ENCODE measurements at places on chromosomes 1 and 21.

DNA sequence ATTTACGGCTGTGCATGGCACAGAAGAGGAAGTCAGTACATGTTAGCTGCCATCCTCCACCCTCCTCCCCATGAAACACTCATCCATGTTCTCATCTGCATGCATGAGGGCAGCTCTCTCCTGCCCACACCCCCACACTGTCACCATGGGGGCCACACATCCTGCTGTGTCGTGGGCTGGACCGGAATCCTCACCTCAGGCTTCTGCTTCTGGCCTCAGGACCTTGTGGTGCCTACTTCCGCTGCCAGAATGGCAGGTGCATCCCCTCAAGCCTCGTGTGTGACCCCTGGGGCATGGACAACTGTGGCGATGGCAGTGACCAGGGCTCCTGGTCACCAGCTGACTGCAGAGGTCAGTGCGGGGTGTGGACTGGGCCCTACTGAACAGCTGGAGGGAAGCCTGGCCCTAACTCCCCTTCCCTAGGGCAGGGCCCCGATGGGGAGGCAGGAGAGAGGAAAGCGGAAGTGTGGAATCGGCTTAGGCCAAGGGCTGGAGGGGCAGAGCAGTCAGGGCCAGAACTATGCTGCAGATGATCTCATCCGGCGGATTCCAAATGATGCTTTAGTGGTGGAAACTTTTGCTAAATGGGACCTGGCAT is 3.8 kb downstream of the LDLRAD2 start:
- DNase-seq = no peak

DNA sequence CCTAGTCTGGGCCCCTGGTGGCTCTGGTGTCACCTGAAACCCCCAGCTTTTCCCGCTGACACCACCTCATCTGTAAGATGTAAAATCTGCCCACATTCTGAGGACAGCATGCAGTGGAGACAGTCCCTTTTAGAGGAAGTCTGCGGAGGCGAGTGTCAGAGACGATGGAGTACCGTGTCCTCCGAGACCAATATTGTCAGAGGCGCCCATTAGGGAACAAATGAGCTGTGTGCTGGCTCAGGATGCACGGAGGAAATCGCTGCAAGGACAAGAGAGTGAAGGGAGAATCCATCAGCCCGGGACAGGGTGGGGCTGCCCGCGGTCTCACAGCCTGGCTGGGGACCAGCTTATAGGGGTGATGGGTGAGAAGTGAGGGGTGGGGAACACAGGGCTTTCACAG is 214.8 kb downstream of the MATN1 start:
- DNase-seq = no peak

DNA sequence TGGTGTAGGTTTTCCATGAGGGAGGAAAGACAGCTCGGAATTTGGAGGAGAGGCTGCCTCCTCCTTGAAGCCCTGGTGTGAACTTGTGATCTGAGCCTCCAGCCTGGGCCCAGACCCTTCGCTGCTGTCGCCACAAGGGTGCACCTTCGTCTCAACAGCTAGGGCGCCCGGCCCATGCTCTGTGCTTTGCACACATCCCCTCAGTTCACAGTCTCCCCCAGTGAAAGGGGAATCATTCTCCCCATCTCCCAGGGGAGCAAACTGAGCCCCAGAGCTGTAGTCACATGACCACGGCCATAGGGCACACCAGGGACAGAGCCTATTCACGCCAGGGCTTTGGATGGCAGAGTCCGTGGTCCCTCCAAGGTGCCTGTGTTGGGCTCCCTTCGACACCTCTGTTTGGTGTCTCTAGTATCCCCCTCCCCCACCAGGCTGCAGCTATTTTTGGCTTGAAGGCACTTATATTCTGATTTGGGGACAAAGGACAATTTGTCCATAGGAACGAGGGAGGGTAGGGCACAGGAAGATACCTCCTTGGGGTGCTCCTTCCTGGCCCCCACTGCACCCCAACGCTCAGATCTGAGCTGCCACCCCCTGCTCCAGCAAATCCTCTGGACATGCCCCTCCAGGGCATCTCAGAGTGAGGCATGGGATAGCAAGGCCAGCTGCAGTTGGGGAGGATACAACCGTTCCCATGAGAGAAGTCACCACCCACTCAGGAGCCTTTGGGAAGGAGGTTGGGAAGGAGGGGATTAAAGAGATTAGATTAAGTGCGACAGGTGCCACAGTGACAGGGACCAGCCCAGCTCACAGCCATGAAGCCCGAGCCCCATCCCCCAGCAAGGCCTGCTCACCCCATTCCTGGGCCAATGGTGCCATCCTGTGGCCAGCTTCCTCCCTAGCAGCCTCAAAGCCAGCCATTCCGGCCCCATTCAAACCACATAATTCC is 15.7 kb downstream of the MATN1 start:
- peak; percentile 63 for DNase-seq

- no peak for DNase-seq
Observed at GRCh38 chr1:236565530-236565929, 38.8 kb downstream of the HEATR1 start.

DNA sequence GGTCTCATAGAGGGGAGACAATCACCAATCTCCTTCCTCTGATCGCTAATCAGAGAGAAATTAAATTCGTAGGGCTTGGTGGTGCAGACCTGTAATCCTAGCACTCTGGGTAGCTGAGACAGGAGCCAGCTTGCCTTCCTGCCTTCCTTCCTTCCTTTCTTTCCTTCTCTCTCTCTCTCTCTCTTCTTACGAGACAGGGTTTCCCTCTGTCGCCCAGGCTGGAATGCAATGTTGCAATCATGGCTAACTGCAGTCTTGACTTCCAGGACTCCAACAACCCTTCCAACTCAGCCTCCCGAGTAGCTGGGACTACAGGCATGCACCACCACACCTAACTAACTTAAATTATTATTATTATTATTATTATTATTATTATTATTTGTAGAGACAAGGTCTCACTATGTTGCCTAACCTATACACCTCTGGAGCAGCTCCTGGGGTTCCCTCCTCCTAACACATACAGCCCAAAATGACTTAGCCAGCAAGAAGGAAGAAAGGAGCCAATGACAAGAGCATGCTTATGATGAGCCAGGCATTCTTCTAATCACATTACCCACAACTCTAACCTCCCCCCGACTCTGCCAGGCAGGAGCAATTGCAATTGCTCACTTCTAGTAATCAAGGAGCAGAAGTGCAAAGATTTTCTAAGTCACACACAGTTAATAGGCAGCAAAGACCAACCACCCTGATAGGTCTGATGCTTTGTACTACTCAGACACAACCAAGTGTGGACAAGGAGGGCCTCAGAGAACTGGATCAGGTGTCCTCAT is 105.4 kb upstream of the F3 start:
- no peak for DNase-seq

- no peak for DNase-seq
Observed at GRCh38 chr1:66494482-66494881, 39.5 kb upstream of the SGIP1 start.

GRCh38 chr1:41053316-41053715 is 31.8 kb upstream of the SLFNL1 start:
- no peak for DNase-seq

DNA sequence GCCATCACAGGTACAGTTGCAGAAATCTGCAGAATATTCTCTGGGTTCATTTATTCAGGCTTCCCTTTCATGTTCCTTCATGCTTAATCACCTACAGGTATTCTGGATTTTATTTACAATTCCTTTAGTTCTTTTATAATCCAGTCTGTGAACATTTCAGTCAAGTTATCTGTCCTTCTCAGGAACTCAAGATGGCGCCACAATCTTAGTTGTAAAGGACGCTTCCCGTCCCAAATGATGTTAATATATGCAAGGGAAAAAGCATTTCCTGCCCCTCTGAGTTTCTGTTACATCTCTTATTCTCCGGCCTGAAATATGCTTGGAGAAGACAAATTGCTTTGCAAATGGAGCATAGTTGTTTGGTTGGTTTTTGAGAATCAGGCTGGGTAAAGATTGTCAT is 19.3 kb downstream of the F3 start:
- DNase-seq = no peak

DNA sequence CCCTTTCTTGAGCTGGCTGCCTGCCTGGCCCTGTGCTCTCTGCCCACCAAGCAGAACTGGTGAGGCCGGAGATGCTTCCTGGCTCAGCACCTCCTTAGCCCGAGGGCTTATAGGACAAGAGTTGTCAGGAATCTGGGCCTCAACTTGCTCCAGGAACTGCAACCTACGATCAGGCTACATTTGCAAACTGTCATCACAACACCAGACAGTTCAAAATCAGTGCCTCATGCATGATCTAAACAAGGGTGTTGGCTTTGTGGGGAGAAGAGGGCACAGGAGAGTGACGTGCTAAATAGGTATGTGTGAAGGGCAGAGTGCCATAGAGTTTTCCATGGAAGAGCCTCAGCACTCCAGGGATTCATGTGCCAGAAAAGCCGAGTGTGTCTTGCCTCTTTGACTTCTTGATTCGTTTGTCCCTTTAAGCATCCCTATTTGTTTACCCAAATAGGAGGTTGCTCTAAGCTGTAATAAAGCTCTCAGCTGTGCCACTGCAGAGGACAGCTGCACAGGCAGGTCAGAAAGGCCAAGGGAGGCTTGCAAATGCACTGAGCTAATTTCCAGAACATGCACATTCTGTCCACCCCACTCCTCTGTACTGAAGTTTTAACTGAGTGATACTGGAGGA is 30.2 kb upstream of the NEK2 start:
- DNase-seq = no peak

GRCh38 chr1:230242326-230242725 is 175.3 kb downstream of the GALNT2 start:
- no peak for DNase-seq

DNA sequence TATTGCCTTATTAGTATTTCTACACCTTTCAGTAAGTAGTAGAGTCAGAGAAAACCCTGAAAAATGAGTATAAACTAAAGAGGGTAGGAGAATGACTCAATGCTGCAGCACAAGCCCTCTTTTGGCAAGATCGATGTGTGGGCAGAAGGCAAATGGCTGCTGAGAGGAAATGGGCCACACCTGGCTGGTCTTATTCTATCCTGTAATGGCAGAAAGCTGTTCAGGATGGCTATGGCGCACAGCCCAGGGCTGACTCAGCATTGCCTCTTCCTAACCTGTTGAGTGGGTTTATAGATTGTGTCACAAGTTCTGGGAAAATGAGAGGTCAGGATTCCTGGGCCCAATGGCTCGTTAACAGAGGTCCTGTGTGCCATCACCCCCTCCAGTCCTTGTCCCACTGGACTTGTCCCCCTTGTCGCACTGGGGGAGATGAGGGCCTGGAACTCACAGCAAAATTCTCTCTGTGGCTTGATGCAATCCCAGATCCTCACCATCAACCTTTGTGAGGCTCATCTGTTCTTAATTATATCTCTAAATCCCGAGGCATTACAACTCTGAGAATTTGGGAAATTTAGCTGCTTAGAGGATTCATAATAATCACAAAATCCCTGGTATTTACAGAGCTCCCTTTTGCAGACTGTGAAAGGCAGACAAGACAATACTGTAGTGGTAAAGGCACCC is 13.2 kb downstream of the HMGB4 start:
- no peak for DNase-seq

DNA sequence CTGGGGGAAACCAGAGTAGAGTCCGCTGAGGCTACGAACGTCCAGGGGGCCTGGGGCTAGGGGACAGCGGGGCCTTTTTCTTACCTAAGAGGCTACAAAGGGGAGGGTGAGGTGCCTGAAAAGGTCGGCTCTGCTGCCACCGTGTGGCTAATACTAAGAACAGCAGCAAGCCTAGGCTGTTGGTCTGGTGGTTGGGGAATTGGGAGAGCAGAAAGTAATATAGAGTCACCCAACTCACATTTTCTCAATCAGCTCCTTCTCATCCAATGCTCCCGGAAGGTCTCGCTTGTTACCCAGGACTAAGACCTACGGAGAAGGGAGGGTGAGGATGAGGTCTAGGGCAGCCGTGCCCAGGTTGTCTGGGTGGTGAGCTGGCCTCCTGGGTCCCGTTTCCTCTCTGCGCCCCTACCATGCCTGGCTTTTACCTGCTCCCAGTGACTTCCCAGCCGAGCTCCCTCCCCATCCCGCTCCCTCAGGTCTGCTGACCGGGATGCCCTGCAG is 9.3 kb downstream of the ARL8A start:
- peak; percentile 66 for DNase-seq

DNA sequence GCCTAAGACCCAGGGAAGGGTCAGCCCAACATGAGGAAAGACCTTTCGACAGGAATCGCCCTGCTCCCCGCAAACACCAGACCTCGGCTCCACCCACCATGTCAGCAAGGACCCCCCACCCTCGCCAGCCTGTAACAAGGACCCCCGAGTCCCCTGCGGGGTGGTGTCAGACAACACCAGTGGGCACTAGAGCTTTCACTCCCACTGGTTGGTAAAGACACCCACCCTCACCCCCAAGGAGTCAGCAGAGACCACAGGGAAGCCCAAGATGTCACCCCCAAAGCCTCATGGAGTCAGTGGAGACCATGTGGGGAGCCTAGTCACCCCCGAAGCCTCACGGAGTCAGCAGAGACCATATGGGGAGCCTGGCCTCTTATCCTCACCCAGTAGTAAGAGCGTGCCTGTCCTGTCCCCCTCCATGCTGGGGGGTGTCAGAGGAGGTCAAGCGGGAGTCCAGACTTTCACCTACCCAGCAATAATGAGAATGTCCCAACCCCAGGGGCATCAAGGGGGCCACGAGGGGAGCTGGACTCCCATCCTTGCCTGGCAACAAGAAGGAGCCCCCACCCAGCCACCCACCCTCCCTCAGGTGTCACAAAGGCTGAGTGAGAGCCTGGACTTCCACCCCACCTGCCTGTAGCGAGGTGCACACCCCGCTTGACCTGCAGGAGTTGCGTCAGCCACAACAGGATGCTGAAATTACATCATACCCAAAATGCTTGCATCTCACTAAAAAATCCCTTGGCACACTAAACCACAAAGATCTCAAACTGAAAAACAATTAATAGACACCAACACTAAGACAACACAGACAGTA is 24.8 kb downstream of the SLC19A1 start:
- DNase-seq = no peak

DNA sequence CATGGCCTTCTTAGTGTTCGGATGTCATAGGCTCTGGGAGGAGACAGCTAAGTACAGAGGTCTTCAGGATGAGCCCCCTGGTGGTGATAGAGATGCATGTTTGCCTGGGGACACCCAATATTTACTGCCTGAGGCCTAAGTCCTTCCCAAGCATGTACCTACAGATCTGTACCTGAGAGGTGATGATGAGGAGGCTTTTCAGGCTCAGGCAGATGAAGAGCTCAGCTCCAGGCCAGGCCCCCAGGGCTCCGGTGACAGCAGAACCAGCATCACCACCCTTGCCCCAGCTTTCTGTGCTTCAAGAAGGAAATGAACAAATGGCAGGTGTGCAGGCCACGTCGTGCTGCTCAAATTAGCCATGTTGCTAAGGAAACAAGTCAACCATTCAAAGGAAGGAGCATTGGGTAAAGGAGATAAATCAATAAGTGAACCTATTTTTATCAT is 21.1 kb downstream of the CACNA1E start:
- peak; percentile 65 for DNase-seq

GRCh38 chr1:208169081-208169879 is 74.9 kb downstream of the PLXNA2 start:
- no peak for DNase-seq

Measured in NCI-H187 treated with DMSO at 0.1 percent for 48 hours (cell line).